CD4-positive, alpha-beta T cell treated with Interleukin-17A for 1 hour (primary cell): ENCODE measurements at places on chromosomes 7 and 10.

GRCh38 chr7:70006261-70006920, 408.1 kb downstream of the AUTS2 start:
- no peak for DNase-seq

DNA sequence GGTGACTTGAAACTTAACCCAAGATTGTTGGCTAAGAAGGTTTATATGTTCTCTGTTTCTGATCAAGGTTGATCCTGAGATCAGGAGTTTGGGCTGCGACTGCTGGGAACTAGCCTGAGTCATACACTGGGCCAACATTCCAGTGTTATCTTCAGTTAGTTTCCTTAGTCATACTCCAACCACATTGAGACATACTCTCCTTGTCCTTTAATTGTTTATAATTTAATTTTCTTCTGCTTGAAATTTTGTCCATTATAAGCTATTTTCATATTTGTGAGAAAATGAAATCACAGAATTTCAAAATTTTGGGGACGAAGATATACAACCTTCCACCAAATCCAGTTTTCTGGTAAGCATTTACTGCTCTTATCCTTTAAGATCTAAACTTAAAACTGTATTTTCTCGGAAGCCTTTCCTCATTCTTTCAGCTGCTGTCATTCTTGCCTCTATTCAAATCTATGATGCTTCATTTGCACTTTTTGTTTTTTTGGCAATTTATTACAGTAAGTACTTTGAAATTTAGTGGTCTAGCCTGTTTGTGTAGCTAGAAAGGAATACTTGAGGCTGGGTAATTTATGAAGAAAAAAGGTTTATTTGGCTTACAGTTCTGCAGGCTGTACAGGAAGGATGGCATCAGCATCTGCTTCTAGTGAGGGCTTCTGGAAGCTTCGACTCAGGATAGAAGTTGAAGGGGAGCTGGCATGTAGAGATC, 63.4 kb upstream of the POT1 start:
- no peak for DNase-seq

GRCh38 chr7:35697414-35698175, 2.7 kb upstream of the HERPUD2 start:
- DNase-seq, result no peak

- DNase-seq, result no peak
Measured at GRCh38 chr10:5508786-5509185, 9.4 kb upstream of the CALML5 start.

DNA sequence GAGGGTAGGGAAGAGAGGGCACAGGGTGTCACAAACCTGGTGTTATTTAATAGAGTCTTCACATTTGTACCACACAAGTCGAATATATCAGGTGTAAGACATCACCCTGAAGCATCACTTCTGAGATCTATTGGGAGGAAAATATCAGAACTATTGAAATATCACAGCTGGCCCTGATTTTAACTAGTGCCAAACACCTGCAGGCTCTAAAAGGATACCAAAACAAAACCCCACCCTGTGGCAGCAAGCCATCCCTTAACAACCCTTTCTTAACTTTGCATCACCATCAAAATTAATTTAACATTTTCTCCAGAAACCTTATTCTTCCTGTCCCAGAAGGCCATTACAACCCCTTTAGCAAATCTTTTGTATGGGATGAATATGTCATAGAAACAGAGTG, 365.4 kb downstream of the SUGCT start:
- no peak for DNase-seq

GRCh38 chr7:111362506-111363054, 199.7 kb downstream of the IMMP2L start:
- DNase-seq, result no peak
